Mesenchymal stem cell (in vitro differentiated cells and primary cell): ENCODE measurements at places on chromosomes 2 and 18.

DNA sequence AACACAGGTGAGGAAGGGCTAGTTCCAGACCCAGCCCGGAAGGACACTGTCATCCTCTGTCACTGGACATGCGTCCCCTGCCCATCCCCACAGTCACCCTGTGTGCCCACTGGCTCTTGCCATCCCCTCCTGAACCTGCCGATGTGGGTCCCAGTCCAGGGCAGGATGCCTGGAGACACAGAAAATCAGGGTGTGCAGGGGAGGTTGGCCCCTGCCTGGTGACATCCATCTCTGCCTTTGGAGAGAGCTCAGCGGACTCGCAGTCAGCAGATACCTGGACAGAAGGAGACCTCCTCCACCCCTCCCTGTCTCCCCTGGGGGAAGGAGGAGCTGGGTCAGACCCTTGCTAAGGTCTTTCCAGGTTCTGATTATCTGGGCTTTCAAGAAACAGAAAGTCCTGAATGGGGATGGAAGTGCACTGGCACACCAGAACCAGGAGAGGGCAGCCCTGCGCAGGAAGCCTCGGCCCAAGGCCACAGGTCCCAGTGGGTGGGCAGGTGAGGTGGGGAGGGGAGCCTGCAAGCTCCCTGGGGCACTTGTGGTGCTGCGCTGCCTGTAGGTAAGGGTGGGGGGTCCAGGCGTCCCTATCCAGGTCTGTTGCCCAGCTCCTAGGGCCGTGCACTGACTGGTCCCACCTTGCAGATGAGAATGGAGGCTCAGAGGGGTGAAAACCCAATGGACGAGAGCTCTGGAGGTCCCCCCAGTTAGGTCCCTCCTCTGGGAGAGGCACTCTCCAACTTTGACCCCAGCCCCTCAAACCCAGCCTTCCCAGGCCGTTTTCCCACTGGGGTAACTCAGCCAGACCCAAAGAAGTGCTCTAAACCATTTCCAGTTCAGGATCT lies 9.7 kb upstream of the OTOS start:
- DNase-seq: peak; percentile 23

DNA sequence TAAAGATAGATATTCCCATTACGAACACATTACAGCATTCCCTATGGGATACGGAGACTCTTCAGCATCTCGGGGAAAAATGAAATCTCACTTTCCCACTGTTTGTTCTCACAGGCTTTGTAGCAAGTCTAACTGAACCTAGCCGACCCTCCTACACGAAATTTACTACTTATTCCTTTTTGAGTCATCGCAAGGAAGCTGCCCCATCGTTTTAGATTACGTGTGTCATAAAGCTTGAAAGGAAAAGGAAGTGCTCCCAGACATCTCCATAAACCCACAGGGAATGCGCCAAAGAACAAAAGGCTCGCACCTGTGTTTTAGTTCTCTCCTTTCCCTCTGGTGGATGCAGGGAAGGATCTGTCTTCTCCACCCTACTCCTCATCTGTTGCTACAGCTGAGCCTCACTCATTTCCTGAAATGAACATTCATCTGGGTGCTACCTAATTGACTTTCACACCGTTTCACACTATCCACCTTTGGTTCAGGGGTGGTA lies 76.2 kb upstream of the STK39 start:
- DNase-seq: no peak

DNA sequence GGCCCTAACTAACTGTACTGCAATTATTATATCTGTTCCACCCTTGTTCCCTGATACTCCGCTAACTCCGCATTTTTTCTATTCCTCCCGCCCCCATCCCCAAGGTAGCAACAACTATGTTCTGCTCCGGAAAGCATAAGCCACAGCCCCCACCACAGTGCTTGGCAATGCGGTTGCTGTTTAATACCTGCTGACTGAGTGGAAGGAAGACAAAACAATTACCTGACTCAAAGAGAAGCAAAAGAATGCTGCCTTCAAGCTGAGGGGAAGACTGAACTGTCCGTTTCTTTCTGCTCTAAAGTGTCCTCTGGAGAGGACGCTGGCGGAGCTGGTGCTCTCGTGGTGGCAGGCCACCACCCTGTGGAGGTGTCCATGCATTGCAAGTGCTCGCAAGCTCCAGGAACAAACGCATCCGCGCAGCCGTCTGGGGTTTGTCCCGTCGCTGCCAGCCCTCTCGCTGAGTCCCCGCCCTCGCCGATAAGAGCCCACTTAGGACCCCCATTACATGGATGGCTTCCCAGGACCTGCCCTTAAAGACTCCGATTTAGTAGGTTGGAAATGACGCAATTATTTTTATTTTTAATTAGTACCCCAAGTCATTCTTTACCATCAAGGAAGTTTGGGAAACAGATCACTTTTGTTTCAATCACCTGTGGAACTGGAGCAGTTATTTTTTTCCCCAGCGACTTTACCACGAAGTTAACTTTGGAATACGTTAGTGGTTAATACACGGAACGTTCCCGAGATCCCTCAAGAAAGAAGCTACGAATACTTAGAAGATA lies 1.6 kb upstream of the MYL12A start:
- peak; percentile 88 for DNase-seq

GRCh38 chr18:3451989-3452749 lies 2.2 kb downstream of the TGIF1 start:
- peak; percentile 68 for DNase-seq

GRCh38 chr2:217655651-217656050 lies 347.1 kb downstream of the TNS1 start:
- no peak for DNase-seq

DNA sequence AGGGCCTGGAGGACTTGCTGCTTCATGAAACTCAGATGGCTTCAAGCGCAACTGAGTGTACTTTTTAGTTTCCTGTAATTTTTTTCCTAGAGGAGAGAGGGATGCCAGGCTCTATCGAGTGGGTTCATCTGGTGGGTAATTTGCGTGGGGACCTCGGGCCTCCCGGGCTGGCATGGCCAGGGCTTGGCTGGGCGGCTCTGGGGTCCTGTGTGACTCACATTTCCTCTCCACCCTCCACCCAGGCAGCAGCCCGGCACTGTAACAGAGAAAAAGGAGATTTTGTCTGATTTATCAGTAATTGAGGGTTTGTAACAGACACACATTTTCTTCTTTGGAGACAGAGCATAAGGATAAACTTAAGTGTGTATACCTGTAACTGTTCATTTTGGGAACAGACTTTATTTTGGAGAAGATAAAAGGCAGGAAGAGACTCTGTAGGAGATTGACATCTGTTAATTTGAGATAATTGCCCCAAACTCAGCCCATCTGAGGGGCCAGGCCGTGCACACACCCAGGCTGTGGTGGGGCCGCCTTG lies 64.3 kb downstream of the NFATC1 start:
- DNase-seq: peak; percentile 34
